NCI-H524 treated with DMSO at 0.1 percent for 48 hours (cell line): ENCODE measurements at places on chromosomes 6 and 20.

GRCh38 chr20:59751075-59751711 lies 146.9 kb downstream of the PHACTR3 start:
- DNase-seq: no peak

GRCh38 chr6:109471105-109471810 lies 11.8 kb downstream of the ZBTB24 start:
- no peak for DNase-seq

DNA sequence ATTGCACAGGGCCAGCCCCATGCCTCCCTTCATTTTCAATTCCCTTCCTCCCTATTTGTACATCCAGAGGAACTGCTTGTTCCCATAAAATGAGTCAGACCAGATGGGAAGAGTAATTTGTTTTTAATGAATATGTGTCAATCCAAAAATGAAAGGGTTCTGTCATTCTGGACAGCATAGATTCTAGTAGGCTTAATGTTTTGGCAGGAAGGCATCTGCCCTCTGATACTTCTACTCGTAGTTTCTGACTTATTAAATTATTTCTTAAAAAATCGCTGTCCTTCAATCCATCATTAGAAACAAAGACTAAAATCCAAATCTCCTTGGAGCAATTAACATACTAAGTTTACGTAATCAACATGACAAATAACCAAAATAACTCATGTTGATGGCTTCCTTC lies 665.5 kb downstream of the TENT5A start:
- no peak for DNase-seq

GRCh38 chr20:44024820-44025580 lies 110.3 kb downstream of the TOX2 start:
- DNase-seq: no peak

DNA sequence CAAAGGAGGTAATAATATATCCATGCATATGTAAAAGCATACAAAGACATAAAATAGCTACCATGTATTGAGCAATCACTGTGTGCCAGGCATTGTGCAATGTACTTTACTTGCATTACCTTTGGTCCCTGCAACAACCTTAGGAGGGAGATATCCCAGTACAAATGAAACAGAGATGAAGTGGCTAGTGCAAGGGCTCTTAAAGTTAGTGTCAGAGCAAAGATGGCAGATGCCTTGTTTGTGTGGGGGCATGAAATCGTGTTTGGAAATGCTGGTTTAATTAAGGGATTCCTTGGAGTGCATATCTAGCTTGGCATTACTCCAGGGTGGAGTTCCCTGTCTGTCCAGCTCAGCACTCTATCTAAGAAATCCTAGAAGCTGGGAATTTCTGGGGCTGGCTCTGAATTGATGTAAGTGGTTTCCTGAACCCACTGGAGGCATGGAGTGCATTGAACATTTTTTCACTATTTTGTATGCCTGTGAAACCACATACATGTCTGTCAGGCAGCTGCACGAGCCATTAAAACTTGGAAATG lies 9.8 kb downstream of the PAQR8 start:
- no peak for DNase-seq

- no peak for DNase-seq
Measured at GRCh38 chr6:161796681-161797080, 522.8 kb upstream of the AGPAT4 start.

DNA sequence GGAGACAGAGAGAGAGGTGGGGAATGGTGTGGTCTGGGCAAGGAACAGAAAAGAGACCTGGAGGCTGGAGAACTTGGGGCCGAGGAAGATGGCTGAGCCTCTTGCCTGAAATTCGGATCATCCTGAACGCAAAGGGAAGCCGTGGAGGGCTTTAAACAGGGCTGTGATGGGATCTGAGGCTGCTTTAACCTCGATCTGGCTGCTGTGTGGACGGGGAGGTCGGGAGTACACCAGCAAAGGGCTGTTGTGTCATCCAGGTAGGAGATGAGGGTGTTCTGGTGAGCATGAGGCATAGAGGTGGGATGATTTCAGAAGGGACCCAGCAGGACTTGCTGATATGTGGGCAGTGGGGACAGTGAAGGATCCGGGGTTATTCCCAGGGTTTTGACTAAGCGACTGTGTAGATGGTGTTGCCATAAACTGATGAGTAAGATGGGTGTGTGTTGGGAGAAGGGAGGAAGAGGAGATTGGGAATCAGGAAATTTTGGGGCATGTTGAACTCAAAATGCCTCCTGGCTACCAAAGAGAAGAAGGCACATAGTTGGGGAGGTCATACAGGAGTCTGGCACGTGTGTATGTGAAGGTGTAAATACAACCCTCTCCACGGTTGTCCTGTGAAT lies 158.5 kb downstream of the NFATC2 start:
- no peak for DNase-seq

DNA sequence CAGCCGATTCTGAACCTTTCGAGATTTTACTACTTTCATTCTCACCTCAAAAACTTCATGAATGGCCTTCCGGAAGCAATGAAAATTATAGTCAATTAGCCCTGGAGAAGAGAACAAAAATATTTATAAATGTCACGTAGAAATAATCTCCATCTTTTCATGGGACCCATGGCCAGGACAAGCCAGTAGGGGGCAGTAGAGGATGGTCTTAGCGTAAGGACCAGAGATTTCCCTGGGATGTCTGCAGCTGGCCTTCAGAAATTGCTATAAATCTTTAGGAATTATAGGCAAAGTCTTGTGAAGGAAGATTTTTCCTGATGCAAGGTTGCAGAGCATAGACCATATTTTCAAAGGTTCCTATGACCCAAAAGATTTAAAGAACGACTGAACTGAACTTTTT lies 15.6 kb upstream of the UBE2J1 start:
- DNase-seq: no peak

DNA sequence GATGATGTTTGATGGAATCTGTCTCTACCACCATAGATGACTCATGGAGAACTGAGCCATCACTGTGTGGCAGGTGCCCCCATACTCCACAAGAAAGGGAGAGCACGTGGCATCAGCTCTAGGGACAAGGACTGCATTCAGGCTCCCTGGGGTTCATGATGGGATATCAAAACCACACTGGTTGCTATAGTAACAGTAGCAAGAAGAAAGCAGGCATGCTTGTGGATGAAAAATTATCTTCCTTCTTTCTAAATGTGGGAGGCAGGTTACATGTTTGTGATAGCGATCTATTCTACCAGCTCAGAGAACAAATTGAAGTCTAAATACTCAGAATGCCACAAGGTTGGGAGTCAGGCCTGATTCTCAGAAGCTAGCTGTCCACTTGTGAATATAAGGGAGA lies 224.2 kb downstream of the ARHGAP18 start:
- peak; percentile 84 for DNase-seq

DNA sequence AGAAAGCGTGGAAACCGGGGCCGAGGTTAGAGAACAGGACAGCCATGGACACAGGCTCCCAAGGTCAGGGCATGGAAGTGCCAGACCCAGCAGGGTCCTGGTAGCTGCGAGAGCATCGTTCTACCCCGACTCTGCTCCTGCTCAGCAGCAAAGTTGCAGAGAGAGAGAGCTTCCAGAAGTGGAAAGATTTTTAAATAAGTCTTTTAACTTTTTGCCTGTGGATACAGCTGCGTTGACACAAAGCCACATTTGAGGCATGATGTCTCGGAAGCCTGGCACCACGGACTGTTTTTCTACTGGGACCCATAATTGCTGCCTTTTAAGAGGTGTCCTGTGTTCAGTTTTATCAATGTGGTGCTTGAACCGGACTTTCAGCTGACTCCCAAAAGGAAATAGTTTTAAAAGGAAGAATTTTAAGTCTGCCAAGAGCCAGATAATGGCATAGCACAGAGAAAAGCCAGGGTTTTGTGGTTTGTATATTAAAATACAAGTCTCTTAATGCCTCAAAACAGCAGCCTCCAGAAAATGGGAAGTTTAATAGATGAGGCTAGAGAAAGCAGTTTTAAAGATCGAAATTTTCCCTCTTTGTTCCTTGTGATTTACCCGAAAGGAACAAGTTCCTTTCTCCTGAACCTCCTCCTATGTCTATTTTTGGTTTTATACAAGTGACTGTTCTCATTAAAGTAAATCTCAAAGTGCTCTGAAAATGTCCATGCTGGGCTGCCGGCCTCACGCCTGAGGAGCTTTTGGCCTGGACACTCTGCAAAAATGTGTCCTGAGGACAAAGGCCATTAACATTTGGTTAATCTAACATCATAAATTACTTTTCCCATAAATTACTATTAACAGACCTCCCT lies 91.5 kb downstream of the RIN2 start:
- no peak for DNase-seq

DNA sequence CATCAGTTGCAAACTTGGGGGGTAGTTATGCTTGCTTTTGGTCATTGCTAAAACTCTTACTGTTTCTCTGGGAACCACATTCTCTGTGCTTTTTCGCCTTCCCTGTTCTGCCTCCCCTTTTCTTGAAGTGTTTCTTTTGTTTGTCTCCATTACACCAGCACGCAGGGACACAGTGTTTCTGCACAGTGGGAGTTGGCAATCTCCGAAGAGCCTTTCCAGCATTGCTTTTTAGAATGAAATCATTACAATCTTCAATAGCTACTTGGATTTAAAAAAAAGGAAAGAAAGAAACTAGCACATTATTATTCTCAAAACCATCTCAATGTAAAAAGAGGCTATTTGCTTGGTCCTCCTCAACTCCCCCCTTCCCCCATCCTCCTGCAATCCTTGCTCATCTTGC lies 536.7 kb upstream of the MMS22L start:
- no peak for DNase-seq

- no peak for DNase-seq
Measured at GRCh38 chr20:19658137-19658536, 99.9 kb upstream of the RIN2 start.

DNA sequence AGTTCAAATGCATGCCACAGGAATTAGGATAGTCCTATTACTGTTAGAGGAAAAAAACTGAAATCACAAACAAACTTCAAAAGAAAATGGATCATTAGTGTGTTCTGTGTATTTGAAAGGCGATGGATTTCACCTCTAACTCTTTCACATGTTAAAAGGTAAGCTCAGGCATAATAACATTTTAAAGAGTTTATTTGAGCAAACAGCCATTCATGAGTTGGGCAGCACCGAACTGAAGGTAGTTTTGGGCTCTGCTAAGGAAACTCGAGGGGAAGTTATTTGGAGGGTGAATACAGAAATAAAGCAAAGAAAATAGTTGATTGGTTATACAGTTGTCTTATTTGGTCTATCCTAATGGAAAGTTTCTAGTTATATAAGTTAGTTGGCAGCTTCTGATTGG lies 546.5 kb upstream of the POU3F2 start:
- no peak for DNase-seq

DNA sequence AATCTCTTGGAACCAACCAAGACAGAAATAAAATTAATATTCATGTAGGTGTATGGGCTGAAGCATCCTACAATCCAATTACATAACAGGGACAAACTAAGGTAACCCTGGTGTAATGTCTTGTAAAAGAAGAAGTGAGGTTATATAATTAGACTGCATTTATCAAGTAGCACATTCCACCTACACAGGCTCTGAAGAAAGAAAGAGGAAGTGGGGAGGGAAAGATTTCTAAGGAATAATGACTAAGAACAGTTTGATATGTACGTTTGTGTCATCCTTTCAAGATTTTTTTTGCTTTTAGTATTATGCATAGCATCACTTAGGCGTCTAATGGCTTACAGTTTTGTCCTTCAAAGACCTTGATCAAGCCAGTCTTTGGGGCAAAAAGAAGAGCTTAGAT lies 139.7 kb downstream of the PLCB1 start:
- DNase-seq: no peak

GRCh38 chr6:155646443-155646842 lies 190.8 kb upstream of the NOX3 start:
- no peak for DNase-seq

- DNase-seq: no peak
Measured at GRCh38 chr6:73455865-73456629, 4.0 kb upstream of the CGAS start.

- DNase-seq: no peak
Measured at GRCh38 chr6:5270093-5270680, 8.9 kb downstream of the FARS2 start.

DNA sequence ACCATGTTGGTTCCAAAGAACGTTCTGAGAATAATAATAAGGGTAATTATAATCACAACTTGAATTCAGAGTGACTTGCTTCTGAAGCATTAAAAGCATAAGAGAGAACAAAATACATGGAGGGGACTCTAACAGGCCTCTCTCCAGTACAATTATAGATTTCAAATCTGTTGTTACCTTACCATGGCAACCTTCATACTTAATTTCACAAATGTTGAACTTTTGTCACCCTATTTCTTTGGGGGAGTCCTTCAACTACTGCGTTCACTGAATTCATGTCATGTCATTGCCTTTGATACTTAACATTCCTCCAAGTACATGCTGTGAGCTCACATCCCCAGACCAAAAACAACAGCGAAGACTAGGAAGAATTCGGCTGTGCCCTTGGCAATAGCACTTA lies 104.0 kb downstream of the MKKS start:
- no peak for DNase-seq

- no peak for DNase-seq
Measured at GRCh38 chr6:115270953-115271352, 789.7 kb downstream of the FRK start.

- no peak for DNase-seq
Measured at GRCh38 chr20:9068233-9068801, 570 bp upstream of the PLCB4 start.

DNA sequence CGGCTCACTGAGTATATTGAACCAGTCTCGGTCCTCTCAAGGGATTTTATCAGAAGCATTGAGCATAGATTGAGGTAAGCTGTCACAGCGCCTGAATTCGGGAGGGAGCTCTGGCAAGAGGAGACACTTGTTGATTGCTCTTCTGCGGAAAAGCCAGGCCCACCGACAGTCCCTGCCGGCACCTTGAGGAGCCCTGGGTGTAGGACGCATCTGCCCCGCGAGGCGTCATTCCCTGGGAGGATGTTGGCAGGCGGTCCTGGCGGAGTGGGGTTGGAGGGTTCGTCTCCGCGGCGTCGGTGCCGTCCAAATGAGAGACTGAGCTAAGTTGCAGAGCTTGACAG lies 843 bp downstream of the FBXO9 start:
- no peak for DNase-seq

GRCh38 chr20:24648919-24649318 lies 179.5 kb downstream of the SYNDIG1 start:
- DNase-seq: no peak

GRCh38 chr6:138455746-138456400 lies 43.4 kb downstream of the NHSL1 start:
- no peak for DNase-seq

DNA sequence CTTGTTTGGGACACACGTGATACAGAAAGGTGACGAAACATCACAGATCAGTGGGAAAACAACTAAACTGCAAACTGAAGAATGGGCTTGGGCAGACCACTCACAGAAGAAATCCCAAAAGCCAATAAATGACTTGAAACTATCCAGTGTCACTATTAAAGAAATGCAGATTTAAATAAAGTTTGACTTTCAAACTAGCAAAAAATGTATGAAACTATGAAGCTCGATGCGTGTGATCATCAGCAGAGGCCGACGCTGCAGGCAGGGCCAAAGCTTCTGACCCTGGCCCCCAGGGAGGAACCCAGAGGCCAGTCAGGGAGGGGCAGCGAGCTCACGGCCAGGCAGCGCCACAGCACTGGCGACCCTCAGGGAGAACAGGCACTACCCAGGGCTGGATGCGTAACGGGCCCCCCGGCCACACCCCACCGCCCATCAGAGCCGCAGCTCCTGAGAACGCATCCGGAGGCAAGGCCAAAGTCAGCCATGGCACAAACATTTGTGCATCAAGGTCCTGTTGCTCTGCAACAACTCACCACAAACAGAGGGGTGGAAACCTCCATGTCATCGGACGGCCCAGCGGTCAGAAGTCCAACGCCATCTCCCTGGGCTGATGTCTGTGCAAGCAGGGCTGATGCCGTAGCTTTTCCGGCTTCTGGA lies 94.1 kb downstream of the YTHDF1 start:
- no peak for DNase-seq

- peak; percentile 53 for DNase-seq
Measured at GRCh38 chr6:151111670-151112069, 128.1 kb upstream of the AKAP12 start.

- no peak for DNase-seq
Measured at GRCh38 chr20:58433759-58434158, 44.7 kb downstream of the VAPB start.
